Ascending aorta (tissue), 2 donors: ENCODE measurements at places on chromosomes 16 and 17. TPM values are rescaled to one million over a fixed set of nuclear protein-coding genes. Genes with fewer than 3 reads are reported as not detected.

DNA sequence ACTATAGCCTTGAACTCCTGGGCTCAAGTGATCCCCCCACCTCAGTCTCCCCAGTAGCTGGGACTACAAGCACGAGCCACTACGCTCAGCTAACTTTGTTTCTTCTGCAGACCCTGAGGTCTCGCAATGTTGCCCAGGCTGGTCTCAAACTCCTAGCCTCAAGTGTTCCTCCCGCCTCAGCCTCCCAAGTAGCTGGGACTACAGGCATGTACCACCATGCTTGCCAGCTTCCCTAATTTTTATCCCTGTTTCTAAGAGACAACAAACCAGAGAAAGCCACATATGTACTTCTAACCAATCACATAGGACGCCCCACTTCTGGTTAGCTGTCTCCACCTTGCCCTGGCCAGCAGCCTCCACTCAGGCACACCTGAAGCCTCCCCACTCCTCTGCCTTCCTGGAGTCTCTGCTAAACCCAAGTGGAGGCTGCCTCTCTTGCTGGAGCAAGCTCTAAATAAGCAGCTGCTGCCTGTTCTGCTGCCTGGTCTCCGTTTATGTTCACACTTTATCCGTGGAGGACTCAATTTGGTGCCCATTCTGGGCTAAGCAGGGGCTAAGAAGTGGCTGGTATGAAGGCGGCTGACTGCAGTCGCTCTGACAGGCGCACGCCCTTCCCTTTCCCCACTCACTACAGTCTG is 24.7 kb downstream of the NSMCE1 start:
- DNase-seq, result no peak

DNA sequence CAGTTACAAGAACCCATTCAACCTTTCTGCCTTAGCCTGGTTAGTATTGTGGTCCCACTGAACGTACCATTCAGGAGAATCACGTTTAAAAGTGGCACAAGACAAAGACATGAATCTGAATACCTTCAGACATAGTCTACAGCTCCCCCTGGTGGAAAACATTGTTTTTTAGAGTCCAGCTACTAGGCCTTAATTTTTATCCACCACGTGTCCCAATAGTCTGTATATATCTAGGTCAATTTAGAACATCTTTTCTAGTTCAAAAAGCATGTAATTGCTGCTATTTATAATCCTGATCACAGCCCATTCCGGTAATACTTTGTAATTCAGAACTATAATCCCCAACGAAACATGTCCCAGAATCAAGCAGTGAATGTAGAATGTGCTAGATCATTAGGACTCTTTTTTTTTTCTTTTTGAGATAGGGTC is 13.7 kb upstream of the GUCY2D start:
- no peak for DNase-seq

- DNase-seq, result peak; percentile 28
These were observed 236.1 kb upstream of the TNRC6C start for GRCh38 chr17:77722366-77722765.

- DNase-seq, result peak; percentile 31
These were observed 57.9 kb downstream of the AXIN2 start for GRCh38 chr17:65503557-65503956.

GRCh38 chr17:61076621-61077031 is 323.0 kb upstream of the TBX2 start:
- DNase-seq, result no peak

DNA sequence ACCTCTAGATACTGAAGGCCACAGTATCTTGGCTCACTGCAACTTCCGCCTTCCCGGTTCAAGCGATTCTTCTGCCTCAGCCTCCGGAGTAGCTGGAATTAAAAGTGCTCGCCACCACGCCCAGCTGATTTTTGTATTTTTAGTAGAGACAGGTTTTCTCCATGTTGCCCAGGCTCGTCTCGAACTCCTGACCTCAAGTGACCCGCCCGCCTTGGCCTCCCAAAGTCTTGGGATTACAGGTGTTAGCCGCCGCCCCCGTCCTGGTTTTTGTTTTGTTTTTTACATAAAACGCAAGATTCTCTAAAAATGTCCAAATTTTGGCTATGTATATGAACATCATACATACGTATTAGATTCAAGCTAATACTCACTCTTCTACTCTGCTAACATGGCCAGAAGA is 2.0 kb upstream of the GGNBP2 start:
- no peak for DNase-seq

DNA sequence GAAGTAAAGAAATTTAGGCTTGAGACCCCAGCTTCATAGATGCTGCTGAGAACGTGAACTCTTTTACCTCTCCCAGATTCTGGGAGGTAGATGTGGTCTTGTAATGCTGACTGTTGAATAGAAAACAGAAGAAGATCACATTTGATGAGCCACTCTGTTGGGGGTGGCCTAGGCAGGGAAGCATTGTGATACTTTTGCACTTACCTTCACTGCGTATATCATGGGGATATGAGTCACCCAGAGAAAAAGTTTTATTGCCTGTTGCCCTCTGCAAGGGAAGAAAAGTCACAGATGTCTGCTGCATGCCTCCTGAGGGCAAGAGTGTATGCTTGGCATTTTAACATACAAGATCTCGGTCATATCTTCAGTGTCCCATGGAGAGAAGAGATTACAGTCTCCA is 365.4 kb downstream of the SNX29 start:
- DNase-seq, result no peak

DNA sequence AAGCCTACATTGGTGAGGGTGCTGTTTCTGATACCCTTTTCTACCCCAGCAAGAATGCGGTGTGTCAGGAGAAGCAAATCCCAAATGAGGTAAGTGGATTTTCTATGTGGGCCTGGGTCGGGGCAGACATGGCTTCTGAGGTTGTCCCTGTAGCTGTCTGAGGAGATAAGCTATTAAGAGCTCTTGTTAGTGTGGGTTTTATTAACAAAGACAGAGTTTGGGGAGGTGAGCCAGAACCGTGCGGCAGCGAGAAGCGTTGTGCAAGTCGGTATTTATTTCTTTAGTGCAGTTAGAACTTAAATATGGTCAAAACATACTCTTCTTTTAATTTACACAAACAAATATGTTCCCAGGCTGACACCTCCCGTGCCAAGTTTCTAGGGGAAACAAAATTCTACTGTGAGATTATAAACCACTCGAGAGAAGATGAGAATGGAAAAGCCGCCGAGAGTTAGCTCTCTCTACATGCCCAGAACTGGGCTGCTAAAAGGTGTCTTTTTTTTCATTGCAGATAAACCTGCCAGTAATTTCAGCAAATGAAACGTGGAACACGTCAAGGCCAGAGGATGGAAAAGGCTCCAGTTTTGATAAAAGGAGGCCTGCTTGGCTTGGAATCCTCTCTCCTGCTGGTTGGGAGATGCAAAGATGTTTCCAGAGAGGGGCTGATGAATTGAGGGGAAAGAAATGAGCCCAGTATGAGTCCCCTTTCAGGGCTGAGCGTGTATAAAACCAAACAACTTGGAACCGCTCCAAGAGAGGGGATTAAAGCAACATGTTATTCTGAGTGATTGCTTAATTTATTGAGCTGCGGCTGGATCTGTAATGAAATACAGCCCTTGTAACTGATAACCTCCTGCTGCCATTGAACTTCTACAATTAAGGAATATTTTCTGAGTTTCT is 254.6 kb downstream of the MRTFB start:
- DNase-seq, result no peak

DNA sequence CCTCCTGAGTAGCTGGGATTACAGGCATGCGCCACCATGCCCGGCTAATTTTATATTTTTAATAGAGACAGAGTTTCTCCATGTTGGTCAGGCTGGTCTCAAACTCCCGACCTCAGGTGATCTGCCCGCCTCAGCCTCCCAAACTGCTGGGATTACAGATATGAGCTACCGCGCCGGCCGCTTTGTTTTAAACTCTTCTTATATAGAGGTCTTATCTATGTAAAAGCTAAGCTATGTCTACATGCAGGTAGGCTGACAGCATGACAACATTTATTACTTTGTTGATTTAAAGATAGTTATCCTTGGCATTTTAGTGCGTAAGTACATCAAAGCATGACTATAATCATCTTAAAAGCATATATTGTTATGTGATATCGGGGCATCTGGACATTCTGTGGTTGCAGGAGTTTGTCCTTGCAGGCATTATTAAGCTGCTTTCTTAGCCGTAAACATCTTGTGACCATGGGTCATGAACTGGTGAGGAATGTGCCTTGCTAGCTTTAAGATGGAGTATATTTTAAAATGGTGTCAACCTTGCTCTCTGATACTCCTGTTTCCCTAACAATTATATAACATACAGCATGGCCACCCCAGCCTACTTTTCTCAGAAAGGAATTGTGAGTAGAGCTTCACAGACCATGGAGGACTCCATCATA is 45.8 kb upstream of the TAOK1 start:
- DNase-seq, result no peak

GRCh38 chr17:37174205-37174604 is 201.6 kb upstream of the C17orf78 start:
- no peak for DNase-seq

Gene SCGB1C2
- total RNA-seq, result not detected

Gene HOXB8
- total RNA-seq, result not detected

Gene ACADVL
- 1,048 TPM for total RNA-seq

Gene ZNF646
- total RNA-seq, result 11.6 TPM
